ENCODE measurements at places on chromosomes 1 and 21. TPM values are rescaled to one million over a fixed set of nuclear protein-coding genes. Genes with fewer than 3 reads are reported as not detected.

The GUCA2A gene
- not detected for polyA plus RNA-seq

The ABCA4 gene
- polyA plus RNA-seq = 0.25 TPM

The MEX3A gene
- polyA plus RNA-seq = 1.9 TPM

The FCGR1A gene
- polyA plus RNA-seq = not detected

The CHIA gene
- not detected for polyA plus RNA-seq

The HJV gene
- not detected for polyA plus RNA-seq

The GJA4 gene
- not detected for polyA plus RNA-seq

The CYP4A22 gene
- not detected for polyA plus RNA-seq

The SLC1A7 gene
- 0.20 TPM for polyA plus RNA-seq

The XCL2 gene
- polyA plus RNA-seq = not detected

The URB1 gene
- 6.5 TPM for polyA plus RNA-seq

The OR6P1 gene
- polyA plus RNA-seq = not detected

The B3GALNT2 gene
- polyA plus RNA-seq = 25.9 TPM

The TRAPPC10 gene
- polyA plus RNA-seq = 24.5 TPM

The CELA3B gene
- polyA plus RNA-seq = not detected

The KRTAP12-2 gene
- not detected for polyA plus RNA-seq

The KRTAP13-2 gene
- not detected for polyA plus RNA-seq

The GNG4 gene
- polyA plus RNA-seq = 0.09 TPM

The PCSK9 gene
- polyA plus RNA-seq = 0.07 TPM

The GUCA2B gene
- polyA plus RNA-seq = not detected

The CR1L gene
- polyA plus RNA-seq = not detected

The MSTO1 gene
- polyA plus RNA-seq = 19.5 TPM

The OR2W3 gene
- polyA plus RNA-seq = not detected

- no peak for DNase-seq
These were observed 35.8 kb downstream of the EVI5 start for GRCh38 chr1:92749024-92749634.

- DNase-seq = no peak
These were observed 203.1 kb upstream of the GALNT2 start for GRCh38 chr1:229863651-229864545.

GRCh38 chr1:6316240-6317097, 55.6 kb upstream of the GPR153 start:
- no peak for DNase-seq

DNA sequence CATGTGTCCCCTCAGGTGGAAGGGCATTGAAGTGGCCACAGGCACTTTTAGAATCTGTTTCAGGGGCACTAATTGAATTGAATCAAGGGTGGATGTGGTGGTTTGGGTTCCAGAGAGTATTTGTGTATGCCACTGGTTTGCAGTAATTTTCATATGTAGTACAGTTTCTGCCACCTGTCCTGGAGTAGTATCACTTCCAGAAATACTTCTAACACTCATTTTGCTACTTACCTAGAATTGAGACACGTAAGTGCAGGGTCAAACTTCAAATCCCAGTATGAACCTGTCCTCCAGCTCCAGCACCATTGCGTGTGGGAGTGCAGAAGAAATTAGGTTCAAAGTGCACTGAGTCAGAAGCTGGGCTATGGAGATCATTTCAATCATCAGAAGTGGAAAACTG, 26.8 kb downstream of the RSPH1 start:
- DNase-seq = no peak

GRCh38 chr1:6424000-6424565, 493 bp upstream of the ESPN start:
- no peak for DNase-seq

DNA sequence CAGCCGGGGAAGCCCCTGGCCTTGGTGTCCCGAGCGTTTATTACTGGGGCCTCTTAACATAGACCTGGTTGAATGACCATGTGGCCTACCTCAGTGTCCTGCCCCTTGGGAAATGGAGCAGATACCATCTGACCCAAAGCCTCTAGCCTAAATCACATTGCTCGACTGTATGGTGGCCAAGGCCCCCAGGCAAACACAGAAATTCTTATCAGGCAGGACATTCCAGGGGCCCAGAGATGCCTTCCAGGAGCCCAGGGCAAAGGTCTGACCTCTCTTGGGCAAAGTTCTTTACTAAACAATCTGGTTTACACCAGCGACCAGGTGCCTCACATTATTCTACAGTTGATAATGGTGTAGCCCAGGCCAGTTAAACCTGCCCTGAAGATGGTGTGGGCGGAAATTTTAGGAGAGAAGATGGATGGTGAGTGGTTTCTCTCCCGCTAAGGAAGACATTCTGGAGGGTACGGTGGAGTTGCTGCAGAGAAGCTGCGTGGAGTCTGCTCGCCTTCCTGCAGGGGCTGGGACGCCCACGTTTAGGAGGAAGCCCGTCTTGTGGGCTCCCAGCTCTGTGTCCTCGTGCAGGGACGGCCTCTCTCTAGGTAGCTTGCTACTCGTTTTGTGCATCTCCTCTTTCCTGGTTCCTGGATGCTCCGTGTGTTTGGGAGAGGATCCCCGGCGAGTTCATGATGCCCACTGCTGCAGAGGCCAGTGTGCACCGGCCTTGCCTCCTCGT, 21.2 kb downstream of the AJAP1 start:
- no peak for DNase-seq

GRCh38 chr1:155969377-155969791, 9.0 kb downstream of the ARHGEF2 start:
- DNase-seq = no peak

GRCh38 chr1:26826261-26827105, at the start of gene ZDHHC18:
ZDHHC18 (plus strand) TSS chr1:26826688; CDS start chr1:26826805, 117 bp downstream.
- no peak for DNase-seq

DNA sequence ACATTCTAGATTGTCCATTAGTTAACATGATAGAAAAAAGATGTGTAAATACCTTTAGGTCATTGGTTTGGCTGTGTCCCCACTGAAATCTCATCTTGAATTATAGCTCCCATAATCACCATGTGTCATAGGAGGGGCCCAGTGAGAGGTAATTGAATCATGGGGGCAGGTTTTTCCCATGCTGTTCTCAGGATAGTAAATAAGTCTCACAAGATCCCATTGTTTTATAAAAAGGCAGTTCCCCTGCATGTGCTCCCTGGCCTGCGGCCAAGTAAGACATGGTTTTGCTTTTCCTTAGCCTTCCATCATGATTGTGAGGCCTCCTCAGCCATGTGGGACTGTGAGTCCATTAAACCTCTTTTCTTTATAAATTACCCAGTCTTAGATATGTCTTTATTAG, 32.5 kb upstream of the SLC44A5 start:
- no peak for DNase-seq

GRCh38 chr1:48019714-48020315, 22.6 kb upstream of the TRABD2B start:
- DNase-seq = no peak

- DNase-seq = no peak
These were observed 29.0 kb downstream of the NFIA start for GRCh38 chr1:61111084-61112004.

GRCh38 chr21:32940079-32941014, 85.4 kb upstream of the OLIG2 start:
- no peak for DNase-seq

- no peak for DNase-seq
These were observed 18.5 kb downstream of the WASF2 start for GRCh38 chr1:27471477-27471876.

DNA sequence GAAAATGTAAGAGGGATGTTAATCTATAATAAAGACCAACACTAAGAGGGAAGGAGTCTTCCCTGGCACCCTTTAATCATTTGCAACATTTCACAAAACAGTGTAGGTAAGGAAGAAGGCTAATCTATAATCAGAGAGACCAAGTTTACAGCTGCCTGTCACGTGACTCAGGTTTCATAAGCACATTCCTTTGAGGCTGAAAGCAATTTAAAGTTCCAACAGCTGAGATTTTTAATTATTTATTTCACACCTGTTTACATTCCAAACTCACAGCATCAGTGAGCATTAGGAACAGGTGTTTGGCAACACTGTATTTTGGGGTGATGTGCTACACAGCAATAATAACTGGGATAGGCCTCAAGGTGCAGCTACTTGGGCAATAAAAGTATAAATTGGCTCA, 75.7 kb upstream of the PGBD5 start:
- no peak for DNase-seq

DNA sequence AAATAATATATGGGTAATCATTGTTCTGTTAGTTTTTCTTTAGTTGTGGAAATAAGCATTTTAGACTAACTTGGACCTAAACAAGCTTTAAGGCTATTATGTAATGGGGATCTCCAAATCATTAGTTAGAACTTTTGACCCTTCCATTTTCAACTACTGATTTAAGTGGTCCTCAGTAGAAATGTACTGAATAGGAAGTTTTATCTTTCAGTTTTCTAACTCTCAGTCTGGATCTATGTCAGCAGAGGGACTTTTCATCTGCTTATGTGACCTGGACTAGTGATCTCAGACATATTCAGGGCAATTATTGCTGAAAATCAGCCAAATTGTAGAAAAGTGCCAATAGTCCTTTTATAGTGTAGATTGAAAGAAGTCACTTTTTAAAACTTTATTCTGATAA, 56.0 kb downstream of the SASS6 start:
- DNase-seq = no peak

- no peak for DNase-seq
These were observed 588.7 kb downstream of the MATN1 start for GRCh38 chr1:30134466-30135217.

DNA sequence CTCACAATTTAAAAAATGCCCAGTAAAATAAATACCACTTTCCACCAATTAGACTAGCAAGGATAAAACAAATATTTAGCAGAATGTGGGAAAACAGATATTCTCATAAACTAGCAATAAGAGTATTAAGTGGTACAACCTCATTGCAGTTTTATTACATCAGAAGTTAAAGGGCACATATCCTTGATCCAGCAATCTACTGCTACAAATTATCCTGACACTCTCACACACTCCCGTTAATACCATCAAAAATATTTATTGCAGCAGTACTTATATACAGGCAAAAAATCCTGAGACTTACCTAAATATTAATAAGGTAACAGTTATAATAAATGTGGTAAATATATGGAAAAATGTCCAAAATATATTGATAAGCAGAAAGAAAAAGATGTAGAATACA, 44.3 kb downstream of the ZNF644 start:
- DNase-seq = no peak

DNA sequence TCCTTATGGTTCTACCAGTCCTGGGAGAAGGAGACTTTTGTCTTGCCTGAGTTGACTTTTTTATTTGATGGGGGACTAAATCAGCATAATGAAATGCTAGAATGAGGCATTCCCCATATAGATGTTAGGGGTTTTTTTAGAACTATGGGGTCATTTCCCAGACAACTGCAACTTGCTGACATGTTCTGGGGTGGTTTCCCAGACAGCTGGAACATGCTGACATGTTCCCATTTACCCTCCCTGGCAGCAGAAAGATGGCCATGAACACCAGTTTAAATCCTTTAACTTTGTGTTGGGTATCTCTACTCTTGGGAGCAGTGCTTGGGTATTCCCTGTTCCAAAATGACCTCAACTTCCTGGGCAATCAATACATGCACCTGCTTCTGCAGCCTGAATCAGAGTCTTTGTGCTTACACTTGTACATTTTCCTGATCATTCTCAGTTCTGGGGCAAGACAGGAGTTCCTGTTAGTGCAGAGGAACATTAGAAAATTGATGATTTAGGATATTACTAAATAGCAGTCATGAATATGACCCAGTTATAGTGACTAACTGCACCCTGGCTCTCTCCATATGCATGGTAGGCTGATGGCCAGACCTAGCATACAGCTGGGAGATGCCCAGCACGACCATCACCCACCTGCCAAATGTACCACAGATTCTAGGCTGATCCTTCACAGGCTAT, 75.4 kb upstream of the CD5L start:
- no peak for DNase-seq

GRCh38 chr1:43975249-43975961, 645 bp downstream of the ATP6V0B start:
- no peak for DNase-seq

- no peak for DNase-seq
These were observed 15.7 kb upstream of the LMNA start for GRCh38 chr1:156098784-156099183.

DNA sequence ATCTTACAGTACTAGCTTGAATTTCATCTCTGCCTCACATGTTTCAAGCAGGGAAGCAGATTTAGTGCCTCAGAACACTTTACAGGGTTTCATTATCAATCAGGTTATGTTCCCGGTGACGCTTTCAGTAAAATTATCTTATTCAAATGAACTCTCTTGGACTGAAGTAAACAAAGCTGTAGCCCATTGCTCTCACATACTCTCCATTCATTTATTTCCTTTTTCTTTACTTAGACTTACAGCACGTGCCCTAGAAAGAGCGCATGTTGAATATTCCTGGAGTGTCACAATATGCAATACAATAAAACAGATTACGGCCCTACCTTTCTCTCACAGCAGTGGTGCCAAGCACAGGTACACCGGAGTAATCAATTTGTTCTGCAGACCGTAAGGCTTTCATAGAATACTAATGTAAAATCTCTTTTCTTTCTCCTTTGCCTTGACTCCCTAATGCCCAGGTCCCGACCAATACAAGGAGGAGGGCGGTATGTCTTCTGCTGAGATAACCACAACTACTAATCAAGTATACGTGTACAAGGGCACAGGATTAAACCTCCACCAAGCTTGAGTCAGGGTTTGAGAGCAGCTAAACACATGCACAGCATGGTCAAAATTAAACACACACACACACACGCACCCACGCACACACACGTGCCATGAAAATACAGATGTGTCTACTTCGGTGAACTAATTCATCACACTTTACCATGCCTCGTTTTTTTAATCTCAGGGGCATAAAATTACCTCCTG, 62.8 kb downstream of the NRIP1 start:
- no peak for DNase-seq
